ENCODE measurements at places on chromosomes 5 and 9. TPM values are rescaled to one million over a fixed set of nuclear protein-coding genes. Genes with fewer than 3 reads are reported as not detected.
A peak's percentile ranks its signal among the peaks of the same experiment; 100 is the strongest.

DNA sequence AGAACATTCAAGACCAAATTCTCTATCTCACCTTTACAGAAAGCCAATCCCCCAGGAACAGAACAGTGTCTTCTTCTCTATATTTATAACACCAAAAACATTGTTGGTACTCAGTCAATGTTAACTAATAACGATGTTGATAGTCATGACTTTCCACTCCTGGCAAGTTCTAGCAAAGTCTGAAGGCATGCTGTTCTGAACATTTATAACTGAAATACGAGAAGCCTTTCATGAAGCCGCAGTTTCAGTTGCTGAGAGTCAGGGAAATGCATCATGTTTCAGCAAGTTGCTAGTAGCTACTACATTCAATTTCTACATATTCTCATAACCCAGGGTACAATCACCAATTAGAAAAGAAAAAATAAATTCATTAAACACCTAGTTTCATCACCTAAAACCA, 301.4 kb downstream of the PDE4D start:
- no peaks in the 10 kb centered on the region for H3K36me3 ChIP-seq
- peak overlapping the region; percentile 22 for H3K27ac ChIP-seq
- no peak for DNase-seq
- H3K4me3 ChIP-seq, result no peak overlapping the region
- H3K27me3 ChIP-seq, result peaks cover 15% of the 10 kb centered on the region
- peaks cover 11% of the 10 kb centered on the region for H3K4me1 ChIP-seq

Gene CDC20B
- total RNA-seq, result not detected

Gene CHSY3
- not detected for total RNA-seq

Gene TMC1
- not detected for total RNA-seq

All from activated CD4-positive, alpha-beta T cell treated with anti-CD3 and anti-CD28 coated beads, Interleukin-2, amount 10 ng/mL, durations not matched to agents 24 days and 14 days (primary cell).